ENCODE measurements at places on chromosomes 6 and 20. TPM values are rescaled to one million over a fixed set of nuclear protein-coding genes. Genes with fewer than 3 reads are reported as not detected.
A peak's percentile ranks its signal among the peaks of the same experiment; 100 is the strongest.

CST9 gene
- total RNA-seq: not detected

GRCh38 chr6:44284121-44284520 lies 13.9 kb downstream of the TMEM151B start:
- no peak for DNase-seq

EFCAB8 gene
- 0.22 TPM for total RNA-seq

SLC23A2 gene
- total RNA-seq: 9.3 TPM

DNA sequence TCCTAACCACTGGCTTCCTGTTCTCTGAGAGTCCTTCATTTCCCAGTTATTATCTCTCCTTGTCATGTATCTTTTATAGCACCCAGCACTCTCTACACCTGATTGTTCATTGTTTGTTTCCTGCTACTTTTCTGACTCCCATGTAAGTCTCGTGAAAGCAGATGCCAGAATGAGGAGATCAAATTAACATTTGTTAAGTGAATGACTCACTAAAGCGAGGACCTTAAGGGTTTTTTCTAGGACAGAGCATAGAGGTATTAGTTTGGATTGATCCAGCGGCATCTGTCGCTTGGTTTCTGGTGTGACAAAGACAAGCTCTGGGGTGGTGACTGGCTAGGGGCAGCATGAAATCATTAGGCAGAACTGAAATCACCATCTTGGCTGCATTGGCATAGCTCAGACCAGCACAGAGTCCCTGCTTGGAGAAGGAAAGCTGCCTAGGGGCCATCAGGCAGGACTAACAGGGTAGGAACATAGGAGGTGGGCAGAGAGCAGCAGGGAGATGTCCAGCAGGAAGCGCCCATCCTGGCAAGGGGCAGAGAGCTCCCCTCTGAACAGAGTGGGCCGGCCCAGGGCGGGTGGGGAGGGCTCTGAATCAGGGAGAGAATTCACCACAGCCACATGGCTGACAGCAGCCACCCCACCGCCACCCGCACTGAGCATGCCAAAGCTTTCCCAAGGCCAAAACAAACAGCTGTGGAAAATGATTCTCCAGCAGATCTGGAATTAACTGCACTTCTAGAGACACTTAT lies 97.1 kb upstream of the CEP85L start:
- peak; percentile 89 for DNase-seq

BMP2 gene
- total RNA-seq: 1.9 TPM

DNA sequence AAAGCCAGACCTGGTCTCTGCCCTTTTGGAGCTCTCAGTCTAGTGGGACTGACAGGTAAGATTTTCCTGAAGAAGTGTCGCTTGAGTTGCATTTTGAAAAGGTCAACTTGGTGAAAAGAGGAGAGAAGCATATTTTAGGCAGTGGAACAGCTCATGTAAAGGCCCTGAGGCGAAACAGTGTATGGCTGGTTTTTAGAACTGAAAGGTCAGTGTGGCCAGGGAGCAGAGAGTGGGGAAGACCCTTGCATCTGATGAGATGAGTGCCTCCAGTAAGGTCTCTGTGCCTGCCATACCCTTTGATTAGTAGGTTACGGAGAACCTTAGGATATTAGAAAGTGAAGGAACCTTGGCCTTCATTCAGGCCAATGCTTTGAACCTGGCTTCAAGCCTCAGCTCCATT lies 55.9 kb upstream of the SAYSD1 start:
- DNase-seq: no peak

LRRN4 gene
- total RNA-seq: under 0.01 TPM

GRCh38 chr6:11607383-11607782 lies 69.8 kb downstream of the TMEM170B start:
- DNase-seq: peak; percentile 84

DNA sequence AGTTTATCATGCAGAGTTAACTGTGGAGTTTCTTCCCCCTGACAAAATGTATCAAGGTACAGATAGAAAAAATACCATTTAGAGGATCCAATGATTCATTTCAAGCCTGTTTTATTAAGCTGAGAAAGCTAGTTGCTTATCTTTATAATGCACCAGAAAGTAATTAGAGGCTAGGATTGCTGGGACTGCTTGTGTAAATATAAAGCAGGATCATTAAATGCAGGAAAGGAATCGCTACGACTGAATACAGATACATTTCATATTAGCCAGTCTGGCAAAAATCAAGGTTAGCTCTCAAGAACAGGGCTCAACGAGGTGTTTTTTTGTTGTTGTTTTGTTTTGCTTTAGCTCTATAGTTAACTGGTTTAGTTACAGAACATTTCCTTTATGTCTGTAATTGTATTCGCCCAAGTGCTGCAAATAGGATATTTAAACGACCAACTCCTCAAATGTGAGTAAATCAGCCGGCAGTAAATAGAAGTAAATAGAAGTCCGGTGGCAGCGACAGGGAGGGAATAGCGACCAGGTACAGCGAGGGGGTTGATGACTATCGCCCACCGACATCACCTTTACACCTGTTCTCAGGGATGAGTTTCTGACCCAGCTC lies 748 bp downstream of the UBE2J1 start:
- no peak for DNase-seq

DNA sequence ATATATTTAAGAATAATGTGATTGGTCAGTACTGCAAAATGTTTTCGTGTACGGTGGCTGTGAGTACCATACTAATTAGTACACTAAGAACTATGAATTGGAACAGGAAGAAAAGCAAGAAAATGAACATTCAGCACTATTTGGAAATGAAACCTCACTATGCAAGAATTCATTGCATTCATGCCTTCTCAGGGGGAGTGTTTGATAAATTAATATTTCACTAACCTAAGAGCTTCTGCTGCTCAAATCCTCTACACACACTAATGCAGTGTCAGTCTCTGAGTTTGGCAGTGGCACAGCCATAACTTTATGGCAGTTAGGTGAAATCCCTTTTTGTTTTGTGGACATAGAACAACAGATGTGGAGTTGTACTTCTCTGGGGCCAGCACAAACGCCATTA lies 60.1 kb downstream of the SLC16A10 start:
- no peak for DNase-seq

EDN3 gene
- total RNA-seq: 17.9 TPM

RREB1 gene
- 21.4 TPM for total RNA-seq

COL20A1 gene
- 4.6 TPM for total RNA-seq

GRCh38 chr20:10481676-10482075 lies 46.6 kb downstream of the SLX4IP start:
- peak; percentile 55 for DNase-seq

SLC18B1 gene
- 12.1 TPM for total RNA-seq

Measured in muscle of leg (tissue), 16 donors.